Thymus (tissue), 14 donors: ENCODE measurements at places on chromosomes 7 and 10. TPM values are rescaled to one million over a fixed set of nuclear protein-coding genes. Genes with fewer than 3 reads are reported as not detected.
A peak's percentile ranks its signal among the peaks of the same experiment; 100 is the strongest.

GRCh38 chr10:120606051-120606764 is 149.2 kb downstream of the PLPP4 start:
- DNase-seq: no peak

- DNase-seq: peak; percentile 52
Observed at GRCh38 chr10:3782146-3782450, 2.9 kb downstream of the KLF6 start.

- no peak for DNase-seq
Observed at GRCh38 chr10:22086730-22087401, 83.3 kb upstream of the DNAJC1 start.

- DNase-seq: peak; percentile 70
Observed at GRCh38 chr10:87850742-87851205, 12.6 kb downstream of the KLLN start.

GRCh38 chr7:28784171-28784902 is 173.8 kb downstream of the TRIL start:
- DNase-seq: no peak

DNA sequence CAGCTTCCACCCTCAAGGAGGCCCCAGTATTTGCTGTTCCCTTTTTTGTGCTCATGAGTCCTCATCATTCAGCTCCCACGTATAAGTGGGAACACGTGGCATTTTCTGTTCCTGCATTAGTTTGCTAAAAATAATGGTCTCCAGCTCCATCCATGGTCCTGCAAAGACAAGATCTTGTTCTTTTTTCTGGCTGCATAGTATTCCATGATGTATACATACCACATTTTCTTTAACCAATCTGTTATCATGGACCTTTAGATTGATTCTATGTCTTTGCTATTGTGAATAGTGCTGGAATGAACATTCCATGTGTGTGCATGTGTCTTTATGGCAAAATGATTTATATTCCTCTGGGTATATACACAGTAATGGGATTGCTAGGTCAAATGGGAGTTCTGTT is 17.0 kb downstream of the KRIT1 start:
- DNase-seq: no peak

- DNase-seq: no peak
Observed at GRCh38 chr7:74544706-74545469, 91.2 kb downstream of the GTF2IRD1 start.

- no peak for DNase-seq
Observed at GRCh38 chr7:43193893-43194292, 81.4 kb downstream of the HECW1 start.

DNA sequence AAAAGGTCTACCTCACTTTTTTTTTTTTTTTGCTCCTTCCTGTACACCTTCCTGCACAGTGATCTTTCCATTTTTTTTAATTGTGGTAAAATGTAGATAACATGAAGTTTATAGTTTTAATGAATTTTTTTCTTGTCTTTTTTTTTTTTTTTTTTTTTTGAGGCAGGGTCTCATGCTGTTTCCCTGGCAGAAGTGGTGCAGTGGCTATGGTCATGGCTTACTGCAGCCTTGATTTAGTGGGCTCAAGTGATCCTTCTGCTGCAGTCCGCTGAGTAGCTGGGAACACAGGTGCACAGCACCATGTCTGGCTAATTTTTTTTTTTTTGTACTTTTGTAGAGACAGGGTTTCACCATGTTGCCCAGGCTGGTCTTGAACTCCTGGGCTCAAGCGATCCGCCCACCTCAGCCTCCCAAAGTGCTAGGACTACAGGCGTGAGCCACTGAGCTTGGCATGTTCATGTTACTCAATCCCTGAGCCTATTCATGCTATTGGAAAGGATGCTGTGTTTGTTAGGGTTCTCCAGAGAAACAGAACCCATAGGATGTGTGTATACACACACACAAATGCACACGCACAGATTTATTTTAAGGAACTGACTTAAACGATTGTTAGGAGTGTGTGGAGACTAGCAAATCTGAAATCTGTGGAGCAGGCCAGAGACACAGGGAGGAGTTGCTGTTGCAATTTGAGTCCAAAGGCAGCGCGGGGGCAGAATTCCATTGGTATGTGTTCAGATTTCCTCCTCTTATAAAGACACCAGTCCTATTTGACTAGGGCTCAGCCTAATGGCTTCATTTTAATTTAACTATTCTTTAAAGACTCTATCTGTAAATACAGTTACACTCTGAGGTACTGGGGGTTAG is 29.1 kb downstream of the GALNT11 start:
- no peak for DNase-seq

GRCh38 chr7:6419310-6419773 is 28.4 kb downstream of the DAGLB start:
- DNase-seq: no peak

- no peak for DNase-seq
Observed at GRCh38 chr7:131045526-131045925, 282.1 kb upstream of the MKLN1 start.

GRCh38 chr7:107994421-107995030 is 8.4 kb downstream of the LAMB1 start:
- DNase-seq: no peak

DNA sequence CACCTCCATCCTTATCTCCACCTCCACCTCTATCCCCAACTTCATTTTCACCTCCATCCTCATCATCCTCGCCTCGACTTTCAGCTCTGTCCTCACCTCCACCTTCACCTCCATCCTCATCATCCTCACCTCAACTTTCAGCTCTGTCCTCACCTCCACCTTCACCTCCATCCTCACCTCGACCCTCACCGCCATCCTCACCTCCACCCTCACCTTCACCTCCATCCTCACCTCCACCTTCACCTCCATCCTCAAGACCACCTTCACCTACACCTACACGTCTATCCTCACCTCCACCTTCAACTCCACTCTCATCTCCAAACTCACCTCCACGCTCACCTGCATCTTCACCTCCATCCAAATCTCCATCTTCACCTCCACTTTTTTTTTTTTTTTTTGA is 12.0 kb upstream of the RABGEF1 start:
- DNase-seq: no peak

- DNase-seq: no peak
Observed at GRCh38 chr10:128174581-128175559, 48.6 kb upstream of the MKI67 start.

DNA sequence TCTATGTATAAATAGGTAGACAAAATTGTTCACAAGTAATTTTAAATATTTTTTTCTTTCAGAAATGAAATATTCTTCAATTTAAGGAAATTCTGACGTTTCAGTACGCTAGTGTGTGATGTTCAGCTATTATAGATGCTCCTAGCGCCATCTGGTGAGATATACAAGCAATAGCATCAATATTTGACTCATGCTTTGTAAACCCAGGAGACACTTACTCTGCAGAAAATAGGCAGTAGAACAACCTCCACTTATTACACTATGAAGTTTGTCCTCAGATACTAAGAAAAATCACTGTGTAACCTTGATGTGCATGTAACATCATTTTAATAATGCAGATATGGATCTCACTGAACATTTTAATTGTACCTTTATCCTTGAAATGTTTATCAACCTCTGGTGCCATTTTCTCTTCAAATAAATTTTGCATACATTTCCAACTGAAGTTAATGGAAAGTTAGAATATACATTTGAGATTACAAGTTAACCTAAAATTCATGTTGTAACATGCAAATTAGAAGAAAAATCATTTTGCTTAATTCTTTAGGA is 151.5 kb upstream of the FAM3C start:
- peak; percentile 18 for DNase-seq

GRCh38 chr10:68668972-68669371 is 52.1 kb upstream of the CCAR1 start:
- no peak for DNase-seq

DNA sequence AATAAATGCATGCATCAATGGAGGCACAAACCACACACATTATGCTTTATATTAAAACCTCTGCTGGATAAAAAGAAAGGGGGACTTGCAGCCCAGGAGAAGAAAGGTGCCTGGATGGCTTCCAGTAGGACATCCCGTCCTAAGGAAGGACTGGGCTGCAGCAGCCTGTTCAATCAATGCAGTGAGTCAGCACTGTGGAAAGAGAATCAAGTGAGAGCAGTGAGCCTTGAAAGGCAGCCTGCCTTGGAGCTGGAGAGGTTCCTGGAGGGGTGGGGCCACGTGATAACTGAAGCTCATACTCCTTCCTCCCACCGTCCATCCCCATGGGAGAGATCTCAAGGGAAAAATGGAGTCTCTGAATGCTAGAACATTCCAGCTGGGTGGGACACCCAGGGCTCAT is 501.2 kb downstream of the ADRA2A start:
- no peak for DNase-seq

GRCh38 chr7:100486753-100487446 is 3.2 kb downstream of the NYAP1 start:
- no peak for DNase-seq

- DNase-seq: no peak
Observed at GRCh38 chr7:36210291-36210922, 57.4 kb downstream of the EEPD1 start.

DNA sequence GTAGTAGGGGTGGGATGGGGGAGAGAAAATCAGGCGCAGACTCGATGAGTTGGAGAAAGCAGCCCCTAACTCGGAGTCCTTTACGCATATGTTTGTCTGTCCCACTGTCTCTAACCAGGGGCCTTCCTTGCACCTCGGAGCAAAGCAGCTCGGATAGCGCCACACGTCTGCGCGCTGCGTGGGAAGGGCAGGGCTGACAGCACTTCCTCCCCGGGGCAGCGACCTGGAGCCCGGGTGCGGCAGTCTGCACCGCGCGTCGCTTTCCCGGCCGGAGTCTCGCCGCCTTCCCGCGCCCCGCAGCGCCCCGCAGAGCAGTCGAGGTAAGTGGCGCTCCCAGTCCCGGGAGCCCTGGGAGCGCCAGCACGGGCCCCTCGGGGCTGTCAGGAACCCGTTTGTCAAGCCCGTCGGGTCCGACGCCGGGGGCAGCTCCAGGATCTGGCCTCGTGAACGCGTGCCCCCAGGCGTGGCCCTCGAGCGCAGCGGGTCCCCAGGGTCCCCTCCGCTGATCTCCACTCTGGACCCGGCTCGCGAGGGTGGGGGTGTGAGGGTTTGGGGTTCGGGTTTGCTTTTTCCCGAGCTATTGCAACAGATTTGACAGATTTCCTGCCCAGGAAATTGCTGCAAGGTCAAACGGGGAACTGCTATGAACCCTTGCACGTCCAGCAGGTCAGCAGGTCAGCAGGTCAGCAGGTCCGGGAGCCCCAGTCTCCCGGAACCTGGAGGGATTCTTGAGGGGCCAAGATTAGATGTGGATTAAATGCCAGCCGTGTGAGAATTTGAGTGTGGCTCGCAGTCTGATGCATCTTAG is 597 bp downstream of the APBB1IP start:
- DNase-seq: peak; percentile 66

DNA sequence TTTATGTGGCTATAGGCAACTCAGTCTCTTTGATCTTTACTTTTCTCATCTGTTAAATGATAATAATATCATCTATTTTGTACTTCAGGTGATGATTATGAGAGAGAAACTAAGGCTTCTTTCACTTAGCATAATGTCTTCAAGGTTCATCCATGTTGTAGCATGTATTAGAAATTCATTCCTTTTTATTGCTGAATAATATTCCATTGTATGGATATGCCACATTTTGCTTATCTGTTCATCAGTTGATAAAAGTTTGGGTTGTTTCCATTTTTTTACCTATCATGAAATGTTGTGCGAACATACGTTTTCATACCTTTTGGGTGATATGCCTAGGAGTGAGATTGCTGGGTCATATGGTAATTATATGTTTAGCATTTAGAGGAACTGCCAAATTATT is 7.2 kb upstream of the CDK13 start:
- DNase-seq: no peak

DNA sequence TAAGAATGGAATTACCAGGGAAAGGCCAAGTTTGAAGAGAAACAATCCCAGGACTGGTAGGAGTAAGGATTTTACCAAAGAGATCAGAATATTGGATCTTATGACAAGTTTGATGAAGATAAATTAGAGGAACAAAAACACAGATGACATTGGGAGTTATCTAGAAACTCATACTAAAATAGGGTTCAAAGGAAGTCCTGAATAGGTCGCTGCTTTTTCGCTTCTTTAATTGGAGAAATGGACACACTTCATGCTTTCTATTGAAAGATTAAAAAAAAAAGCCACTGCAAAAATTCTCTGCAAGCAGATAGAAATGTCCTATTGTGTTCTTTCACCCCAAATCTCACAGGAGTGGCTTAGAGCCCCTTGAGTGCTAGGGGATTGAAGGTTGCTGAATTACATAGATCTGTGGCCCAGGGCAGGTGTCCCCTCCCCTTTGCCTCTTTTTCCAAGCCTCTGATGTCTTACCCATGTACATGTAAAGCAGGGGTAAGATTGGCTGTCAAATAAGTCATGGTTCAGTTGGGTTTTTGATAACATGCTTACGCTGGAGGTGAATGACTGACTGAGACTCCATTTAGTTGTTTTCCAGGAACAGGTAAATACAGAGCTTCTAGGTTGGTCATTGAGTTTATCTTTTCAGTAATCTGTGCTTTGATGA is 152.0 kb downstream of the OR13A1 start:
- no peak for DNase-seq

- DNase-seq: no peak
Observed at GRCh38 chr10:58570307-58570723, 57.6 kb downstream of the BICC1 start.

DNA sequence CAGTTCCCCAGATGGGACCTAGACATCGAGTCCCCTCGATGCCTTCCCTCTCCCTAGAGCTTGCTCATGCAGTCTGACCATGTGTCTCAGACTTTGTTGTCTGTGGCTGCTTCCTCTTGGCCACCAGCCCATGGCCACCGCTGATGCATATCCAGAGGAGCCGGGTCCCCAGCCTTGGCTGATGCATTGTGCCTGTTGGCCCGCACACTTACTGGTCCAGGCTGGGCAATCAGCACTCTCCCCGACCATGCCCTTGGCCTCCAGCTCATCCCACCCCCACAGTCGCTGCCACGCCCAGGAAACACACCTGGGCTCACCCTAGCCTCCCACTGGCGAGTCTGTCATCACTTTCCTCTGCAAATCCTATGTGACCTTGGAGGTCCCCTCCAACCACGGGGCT is 10.1 kb downstream of the NPC1L1 start:
- DNase-seq: no peak

Gene SLC26A5
- 0.05 TPM for total RNA-seq

Gene HOXA9
- total RNA-seq: 1.5 TPM

Gene POU6F2
- 0.05 TPM for total RNA-seq

Gene CDHR3
- total RNA-seq: 2.2 TPM

Gene ZNF487
- total RNA-seq: 4.9 TPM

Gene LEP
- 0.05 TPM for total RNA-seq
